Right hindlimb (tissue), 1 donor: ENCODE measurements at places on chromosomes 2 and 18.

DNA sequence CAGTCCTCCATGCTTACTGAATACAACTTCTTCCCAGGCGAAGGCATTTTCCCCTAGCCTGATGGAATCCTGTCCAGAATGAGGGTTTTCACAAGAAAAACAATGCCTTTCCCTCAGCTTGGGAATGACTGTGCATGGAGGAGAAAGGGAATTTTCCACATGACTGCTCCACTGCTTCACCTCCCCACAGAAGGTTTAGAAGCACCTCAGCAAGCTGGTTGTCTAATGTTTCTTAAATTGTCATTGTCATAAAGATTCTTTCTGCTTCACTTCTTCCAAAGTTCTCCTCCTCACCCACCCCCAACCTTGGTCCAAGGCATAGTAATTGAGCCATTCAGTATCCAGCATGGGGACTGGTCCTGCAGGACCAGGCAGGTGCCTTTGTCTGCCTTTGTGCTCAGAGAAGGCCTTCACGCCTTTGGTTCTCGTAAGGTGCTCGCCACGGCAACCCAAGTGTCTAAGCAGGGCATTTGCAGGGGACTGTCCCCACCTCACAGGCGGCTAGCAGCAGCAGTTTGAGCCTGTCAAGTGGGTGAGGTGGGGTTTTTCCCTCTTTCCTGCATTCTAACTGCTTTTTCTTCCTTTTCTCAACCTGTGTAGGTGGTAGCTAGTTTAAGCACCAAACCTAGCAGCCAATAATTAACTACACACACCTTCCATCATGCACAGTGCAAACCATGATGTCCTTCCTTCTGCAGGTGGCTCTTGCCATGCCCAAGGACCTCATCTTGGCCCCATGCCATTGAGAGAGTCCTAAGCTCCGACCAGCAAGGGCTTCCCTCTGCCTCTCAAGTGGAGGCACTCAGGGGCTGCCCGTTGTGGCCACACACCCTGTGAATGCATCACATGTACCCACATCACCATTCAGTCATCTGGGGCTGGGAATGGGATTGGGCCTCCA, 65.7 kb upstream of the BCL2L11 start:
- no peak for DNase-seq

GRCh38 chr2:60556576-60557485, 3.4 kb upstream of the BCL11A start:
- no peak for DNase-seq

DNA sequence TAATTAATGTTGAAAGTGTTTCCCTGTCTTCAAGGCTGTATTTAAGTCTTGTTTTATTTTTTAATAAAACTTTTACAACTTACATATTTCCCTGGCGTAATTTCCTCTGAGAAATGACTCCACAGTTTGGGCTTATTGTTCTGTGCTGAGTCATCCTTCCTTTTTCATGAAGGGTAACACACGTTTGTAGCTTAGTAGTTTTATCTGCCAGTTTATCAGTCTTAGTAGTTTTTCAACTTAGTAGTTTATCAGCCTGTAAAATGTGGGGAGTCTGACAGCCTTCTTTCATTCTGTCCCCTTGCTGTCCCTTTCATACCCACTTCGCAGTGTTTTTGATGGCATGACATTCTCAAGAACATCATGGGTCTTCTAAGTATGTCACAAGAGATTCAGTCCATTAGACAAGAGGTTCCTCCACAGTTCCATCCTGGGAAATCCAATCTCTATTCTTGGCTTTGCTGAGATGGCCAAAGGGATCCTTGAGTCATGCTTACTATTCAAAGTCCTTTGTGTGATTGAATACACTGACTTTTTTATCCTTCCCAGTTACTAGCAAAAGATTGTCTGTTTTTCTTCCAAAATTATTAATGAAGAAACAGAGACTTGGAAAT, 60.0 kb upstream of the SGPP2 start:
- DNase-seq = no peak

GRCh38 chr2:7517088-7517487, 599.9 kb downstream of the RNF144A start:
- no peak for DNase-seq

DNA sequence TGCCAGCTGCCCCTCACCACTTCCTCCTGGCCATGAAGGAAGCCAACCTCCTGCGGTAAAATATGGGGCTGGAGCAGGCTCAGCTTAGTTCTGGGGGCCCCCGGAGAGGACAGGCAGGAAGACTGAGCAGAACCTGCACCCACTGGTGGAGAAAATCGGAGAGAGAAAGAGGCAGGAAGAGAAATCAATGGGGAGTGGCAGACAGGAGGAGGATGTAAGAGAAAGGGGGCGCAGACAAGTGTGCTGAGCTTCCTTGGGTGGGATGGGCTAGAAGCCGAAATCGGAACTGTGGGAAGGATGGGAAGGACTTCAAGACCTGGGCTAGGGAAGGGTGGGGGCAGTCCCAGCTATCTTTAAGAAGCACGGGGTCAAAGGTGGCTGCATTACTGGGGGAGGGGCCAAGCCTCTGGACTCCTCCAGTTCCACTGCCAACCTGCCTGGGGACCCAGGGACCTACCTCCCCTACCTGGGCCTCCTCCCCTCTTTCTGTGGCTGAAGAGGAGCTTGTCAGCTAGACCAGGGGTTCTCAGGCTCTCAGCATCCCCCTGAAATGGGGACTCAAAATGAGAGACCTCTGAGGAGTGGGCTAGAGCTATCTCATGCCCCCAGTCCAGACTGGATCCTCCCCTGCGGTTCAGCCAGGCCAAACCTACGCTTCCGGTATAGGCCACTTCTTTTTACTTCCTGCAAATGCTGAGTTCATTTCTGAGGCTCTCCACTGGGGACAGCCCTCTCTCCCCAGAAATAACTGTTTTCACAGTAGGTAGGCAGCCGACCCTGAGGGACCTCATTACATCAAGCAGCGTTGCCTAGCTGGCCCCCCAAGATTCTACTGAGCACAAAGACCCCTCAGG, 33.6 kb upstream of the B3GNT7 start:
- no peak for DNase-seq

GRCh38 chr2:239139566-239139965, 261.3 kb downstream of the HDAC4 start:
- DNase-seq = no peak

DNA sequence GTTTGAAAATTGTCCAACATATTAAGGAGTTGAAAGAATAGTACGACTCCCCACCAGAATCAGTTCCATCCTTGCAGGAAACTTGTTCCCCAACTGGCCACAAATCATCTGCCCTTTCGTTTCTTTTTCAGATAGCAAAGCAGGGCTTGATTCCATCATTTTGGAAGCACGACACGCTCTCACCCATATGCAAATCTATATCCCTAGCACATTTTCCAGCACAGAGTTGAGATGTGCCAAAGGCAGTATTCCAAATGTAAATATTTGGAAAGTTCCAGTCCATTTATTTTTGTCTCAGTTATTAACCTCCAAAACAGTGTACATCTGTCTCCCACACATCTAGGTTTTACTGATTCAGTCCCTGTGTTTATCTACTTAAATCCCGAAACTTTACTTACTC, 128.8 kb upstream of the BCL2L11 start:
- DNase-seq = peak; percentile 69

GRCh38 chr2:173050684-173051083, 25.0 kb upstream of the MAP3K20 start:
- no peak for DNase-seq

GRCh38 chr2:210540900-210541289, 15.5 kb upstream of the CPS1 start:
- no peak for DNase-seq

GRCh38 chr2:6384341-6384740, 481.4 kb downstream of the CMPK2 start:
- no peak for DNase-seq
